Brain (organoid and tissue), 16 donors: ENCODE measurements at places on chromosomes 13 and 19. TPM values are rescaled to one million over a fixed set of nuclear protein-coding genes. Genes with fewer than 3 reads are reported as not detected.
A peak's percentile ranks its signal among the peaks of the same experiment; 100 is the strongest.

GRCh38 chr19:40739030-40739839 is 11.0 kb downstream of the ACTMAP start:
- no peak for DNase-seq

DNA sequence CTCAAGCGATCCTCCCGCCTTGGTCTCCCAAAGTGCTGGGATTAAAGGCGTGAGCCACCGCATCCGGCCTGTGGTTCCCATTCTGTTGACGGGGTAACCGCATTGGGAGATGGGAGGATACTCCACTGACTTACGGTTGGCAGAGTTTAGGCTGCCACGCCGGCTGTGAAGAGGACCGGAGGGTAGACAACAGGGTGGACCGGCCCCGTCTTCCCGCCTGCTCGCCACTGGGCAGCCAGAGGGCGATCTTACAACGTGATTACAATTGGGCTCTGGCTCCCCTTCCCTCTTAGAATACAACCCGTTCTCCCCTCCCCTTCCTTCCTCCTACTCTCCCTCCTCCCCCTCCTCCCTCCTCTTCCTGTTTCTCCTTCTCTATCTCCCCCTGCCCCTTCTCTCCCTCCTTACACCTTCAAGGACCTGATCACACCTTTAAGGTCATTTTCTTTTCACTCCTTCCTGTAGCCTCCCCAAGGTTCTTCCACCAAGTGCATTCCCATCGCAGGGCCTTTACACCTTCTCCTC is 957 bp upstream of the CCDC194 start:
- DNase-seq: peak; percentile 33

DNA sequence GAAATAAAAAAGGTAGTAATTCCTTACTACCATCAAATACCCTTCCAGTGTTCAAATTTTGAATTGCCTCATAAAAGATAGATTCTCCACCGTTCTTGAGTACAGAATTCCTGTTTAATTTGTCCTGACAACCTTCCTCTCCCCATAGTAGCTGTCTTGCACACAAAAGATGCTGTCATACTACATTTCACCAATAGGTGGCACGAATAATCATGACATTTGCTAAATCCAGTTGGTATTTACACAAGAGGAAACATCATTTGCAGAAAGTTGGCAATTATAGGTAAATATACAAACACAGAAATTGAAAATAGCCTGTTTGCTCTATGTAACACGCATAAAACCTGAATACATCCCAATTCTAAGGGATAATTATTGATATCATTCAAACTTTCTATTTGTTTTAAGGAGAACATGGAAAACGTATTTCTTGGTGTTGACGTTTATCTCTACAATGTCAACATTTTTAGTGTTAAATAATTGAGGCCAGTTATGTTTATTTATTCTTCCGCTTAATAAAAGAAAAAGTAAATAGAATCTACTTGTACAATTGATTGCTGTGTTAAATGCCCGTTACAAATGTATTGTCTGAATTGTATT is 58.3 kb upstream of the CLDN10 start:
- peak; percentile 54 for DNase-seq

GRCh38 chr13:35349673-35350278 is 126.7 kb downstream of the MAB21L1 start:
- DNase-seq: no peak

DNA sequence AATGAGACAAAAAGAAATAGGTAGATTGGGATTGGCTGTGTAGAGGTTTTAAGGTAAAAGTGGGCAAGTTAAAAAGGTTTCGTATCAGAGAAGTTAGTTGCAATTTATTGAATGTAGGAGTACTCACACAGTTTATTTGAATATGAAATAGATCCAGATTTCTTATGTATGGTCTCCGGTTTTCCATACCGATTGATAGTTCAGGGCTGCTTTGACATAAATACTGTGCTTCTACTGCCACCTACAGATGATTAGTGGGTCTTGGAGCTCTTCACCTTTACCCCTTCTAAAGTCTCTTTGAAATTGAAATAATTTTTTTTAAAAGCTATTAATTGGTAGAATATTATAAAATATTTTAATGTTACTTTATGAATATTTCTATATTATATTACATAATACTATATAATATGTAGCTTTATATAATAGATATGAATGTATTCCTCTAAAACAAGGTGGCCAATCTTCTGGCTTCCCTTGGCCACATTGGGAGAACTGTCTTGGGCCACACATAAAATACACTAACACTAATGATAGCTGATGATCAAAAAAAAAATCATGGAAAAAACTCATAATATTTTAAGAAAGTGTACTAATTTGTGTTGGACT is 7.7 kb upstream of the GPR18 start:
- peak; percentile 86 for DNase-seq

DNA sequence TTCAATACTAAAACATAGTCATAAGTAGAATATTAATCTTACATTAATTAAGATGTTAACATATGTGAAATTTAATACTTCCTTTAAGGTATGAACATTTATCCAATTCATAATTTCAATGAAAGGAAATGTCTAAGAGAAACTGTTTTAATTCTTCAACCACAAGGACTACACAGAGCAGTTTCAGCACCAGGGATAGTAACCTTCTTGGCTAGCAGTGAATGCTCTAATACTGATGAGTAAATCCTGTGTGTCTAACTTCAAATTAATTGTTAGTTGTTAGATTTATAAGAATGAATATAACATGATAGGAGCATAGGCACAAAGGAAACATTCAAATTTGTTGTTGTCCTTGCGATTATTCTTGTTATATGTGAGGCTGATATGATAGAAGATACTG is 15.6 kb upstream of the NBEA start:
- no peak for DNase-seq

DNA sequence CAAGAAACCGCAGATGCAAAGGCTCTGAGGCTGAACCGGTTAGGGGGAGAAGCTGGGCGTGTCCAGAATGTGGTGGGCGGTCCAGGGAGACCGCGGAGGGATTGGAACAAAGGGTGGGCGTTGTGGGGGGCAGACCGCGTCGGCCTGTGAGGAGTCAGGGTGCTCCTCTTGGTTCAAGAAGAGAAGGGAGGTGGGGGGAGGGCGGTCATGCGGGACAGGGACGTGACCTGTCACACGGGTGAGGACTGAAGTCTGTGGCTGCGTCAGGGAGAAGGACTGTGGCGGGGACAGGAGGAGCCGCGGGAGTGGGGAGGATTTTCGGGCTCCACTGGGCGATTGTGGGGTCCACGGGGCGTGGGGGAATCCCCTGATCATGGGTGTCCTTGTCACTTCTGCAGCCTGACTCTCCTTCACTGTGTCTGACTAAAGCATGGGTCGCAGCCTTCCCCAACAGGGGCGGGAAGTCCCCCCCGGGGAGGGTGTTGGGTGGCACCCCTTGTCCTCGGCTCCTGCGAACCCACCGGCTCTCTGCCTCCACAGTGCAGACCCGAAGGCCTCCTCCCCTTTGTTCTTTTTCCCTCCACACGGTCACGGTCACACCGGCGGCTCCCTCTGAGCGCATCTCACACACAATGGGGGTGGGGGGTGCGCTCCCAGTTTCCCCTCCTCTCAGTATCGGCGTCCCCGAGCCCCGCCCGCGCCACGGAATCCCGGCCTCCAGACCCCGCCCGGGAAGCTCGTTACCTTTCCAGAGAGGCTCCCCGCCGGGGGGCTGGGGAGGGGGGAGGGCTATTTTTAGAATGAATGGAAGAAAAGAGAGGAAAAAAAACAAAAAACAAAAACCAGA is 16.4 kb upstream of the KCNN1 start:
- DNase-seq: peak; percentile 82

PRR20D gene
- not detected for polyA plus RNA-seq

C13orf42 gene
- polyA plus RNA-seq: not detected

C19orf85 gene
- 3.1 TPM for polyA plus RNA-seq

SIGLEC6 gene
- polyA plus RNA-seq: not detected
